ENCODE measurements at places on chromosomes 1 and 21.

GRCh38 chr1:26094677-26095383 is 16.8 kb upstream of the PDIK1L start:
- DNase-seq, result peak; percentile 32

DNA sequence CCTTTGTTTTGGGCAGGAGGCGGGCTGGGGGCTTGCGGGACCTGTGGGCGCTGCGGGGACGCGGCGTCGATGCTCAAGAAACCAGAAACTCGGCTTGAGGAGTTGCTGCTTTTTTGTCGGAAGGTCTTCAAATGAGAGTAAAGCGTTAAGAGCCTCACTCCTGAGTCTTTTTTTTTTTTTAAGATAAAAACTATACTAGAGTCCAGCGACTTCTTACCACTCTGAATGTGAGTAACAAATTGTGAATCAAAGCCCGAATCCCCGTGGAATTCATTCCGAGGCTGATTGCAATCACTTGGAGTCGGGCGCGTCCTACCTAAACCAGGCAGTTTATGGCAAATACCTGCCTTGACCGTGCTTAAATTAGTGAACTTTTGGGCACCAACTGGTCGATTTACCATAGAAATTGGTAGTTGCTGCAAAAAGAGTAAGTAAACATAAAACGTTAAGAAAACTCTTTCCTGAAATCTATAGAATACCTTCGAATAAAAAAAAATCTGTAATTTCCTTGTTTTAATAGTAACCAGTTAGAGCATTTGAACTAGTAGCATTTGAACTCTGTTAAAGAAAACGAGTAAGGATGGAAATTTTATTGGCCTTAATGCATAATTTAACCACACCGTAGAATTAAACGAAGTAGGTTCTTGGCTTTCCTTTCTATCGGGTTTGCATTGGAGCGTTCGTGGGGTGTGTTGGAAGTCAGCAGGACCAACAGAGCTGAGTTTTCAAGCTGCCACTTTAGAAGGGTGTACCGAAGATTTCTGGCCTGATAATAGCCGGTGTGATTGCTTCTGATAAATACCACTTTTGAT is 769 bp downstream of the GPSM2 start:
- peak; percentile 24 for DNase-seq

- no peak for DNase-seq
Observed at GRCh38 chr1:171780583-171781175, 781 bp upstream of the METTL13 start.

DNA sequence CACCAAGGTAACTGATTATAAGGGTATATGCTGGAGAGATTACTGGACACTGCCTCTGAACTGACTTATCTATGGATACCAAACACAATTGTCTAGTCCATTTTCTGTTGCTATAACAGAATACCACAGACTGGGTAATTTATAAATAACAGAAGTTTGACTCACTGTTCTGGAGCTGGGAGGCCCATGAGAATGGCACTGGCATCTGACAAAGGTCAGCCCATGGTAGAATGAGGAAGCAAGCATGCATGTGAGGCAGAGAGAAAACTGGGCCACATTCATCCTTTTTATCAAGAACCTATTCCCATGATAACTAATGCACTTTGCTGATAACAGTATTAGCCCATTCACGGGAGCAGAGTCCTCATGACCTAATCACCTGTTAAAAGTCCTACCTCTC is 37.4 kb downstream of the FCER1A start:
- peak; percentile 89 for DNase-seq

GRCh38 chr21:29704719-29705118 is 235.1 kb downstream of the GRIK1 start:
- no peak for DNase-seq

- no peak for DNase-seq
Observed at GRCh38 chr1:228794810-228795209, 59.5 kb downstream of the RHOU start.

- DNase-seq, result peak; percentile 96
Observed at GRCh38 chr1:7470904-7471638, 300.0 kb upstream of the VAMP3 start.

GRCh38 chr1:37914719-37915475 is 32.0 kb downstream of the INPP5B start:
- no peak for DNase-seq

DNA sequence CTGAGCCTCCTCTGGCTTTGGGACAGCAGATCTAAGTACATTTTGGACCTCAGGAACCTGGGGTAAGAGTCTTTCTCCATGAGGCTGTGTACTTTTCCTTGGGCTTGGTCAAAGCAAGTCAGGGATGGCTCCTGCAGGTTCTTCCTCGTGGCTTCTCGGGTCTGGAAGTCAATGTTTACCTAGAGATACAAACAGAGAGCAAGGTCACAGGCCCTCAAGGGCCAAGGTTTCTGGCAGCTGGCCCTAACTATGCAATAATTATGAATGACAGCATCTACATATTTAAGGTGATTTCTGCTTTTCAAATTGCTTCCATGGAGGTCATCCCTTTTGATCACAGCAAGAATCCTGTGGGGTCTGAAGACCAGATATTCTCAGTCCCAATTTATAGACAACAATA is 37.6 kb downstream of the RGS8 start:
- DNase-seq, result no peak

- DNase-seq, result no peak
Observed at GRCh38 chr21:43602266-43603232, 56.7 kb downstream of the HSF2BP start.

GRCh38 chr1:14003552-14003951 is 303.6 kb downstream of the PRDM2 start:
- no peak for DNase-seq

GRCh38 chr1:70856201-70856600 is 191.4 kb downstream of the PTGER3 start:
- no peak for DNase-seq

DNA sequence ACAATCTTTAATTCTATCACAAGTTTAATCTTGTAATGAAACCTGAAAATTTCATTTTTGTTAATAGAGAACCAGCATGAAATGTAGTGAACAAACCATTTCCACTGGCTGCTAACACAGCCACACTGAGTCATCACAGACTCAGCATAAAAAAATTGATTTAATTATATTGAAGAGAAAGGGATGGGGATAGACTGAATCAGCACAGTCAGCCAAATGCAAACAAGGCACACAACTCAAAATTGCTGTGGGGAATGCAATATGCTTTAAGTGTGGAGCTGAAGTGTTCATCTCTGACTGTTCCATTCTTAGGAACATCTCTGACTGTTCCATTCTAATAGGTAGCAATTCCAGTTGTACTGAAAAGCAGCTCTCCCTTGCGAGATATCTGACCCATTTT is 299.8 kb downstream of the MRPL39 start:
- no peak for DNase-seq

DNA sequence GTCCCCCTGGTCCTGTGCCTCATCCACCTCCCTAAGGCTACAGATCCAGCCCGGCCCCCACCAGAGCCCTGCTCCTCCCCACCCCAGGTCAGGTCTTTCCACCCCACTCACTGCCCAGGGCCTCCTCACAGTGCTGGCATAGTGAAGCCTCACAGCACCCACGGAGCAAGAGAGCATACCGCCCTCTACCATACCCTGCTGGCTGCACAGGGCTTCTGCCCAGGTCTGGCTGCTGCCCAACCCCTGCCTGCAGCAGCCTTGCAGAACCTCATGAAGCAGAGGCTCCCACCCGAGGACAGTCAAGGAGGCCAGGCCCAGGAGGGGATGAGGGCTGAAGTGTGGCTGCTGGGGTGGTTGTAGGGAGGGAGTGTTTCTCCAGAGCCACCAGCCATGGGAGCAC is 19.7 kb upstream of the ARF1 start:
- DNase-seq, result no peak

DNA sequence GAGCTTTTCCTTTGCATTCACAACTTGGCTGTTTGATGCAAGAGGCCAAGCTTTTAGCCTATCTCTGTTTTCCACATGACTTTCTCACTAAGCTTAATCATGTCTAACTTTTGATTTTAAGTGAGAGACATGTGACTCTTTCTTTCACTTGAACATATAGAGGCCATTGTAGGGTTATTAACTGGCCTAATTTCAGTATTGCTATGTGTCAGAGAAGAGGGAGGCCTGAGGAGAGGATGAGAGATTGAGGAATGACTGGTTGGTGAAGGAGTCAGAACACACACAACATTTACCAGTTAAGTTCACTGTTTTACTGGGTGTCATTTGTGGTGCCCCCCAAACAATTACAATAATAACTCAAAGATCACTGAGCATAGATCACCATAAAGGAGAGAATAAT is 193.5 kb downstream of the CYYR1 start:
- DNase-seq, result no peak

DNA sequence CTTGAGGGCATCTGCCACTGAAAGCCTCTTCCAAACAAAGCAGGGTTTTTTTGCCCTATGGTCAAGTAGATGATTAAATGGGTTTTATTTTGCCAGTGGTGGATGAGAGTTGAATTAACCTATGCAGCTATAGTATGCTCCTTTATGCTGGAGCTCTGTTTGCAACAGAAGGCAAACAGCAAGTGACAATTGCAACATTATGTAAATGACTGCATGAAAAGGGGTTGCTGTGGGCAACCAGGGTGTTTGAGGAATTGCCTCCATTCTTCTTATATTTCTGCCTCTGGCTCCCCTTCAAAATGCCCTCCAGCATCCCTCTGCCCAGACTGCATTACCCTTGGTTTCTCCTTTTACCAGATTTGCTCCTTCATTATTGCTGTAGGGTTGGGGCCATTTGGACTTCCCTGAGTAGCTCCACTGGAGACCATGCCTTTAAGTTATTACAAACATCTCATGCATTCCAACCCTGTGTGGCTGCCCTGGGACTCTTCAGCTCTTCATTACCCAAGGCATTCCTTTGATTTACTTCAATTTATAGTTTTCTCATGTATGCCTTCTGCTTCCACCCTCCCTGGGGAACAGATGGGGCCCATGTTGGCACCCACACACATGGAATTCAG is 398.4 kb downstream of the PRDM2 start:
- no peak for DNase-seq

GRCh38 chr1:228463009-228463558 is 24.1 kb upstream of the RNF187 start:
- DNase-seq, result no peak

DNA sequence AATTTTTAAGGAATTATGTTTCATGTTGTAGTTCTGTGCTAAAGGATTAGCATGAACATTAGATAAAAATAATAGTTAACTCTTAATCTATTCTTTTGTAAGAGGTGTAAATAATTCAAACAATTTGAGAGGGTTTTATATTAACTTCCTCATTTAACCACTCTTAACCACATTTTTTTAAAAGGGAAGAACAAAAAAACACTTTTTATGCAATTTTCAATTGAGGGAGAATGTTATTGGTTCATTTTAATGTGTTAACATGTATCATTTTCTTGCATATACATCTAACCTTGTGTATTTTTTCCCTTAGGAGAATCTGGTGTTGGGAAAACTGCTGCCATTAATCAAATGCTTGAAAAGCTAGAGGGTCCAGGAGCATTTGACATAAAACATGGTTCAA is 169.0 kb downstream of the LBR start:
- DNase-seq, result no peak

DNA sequence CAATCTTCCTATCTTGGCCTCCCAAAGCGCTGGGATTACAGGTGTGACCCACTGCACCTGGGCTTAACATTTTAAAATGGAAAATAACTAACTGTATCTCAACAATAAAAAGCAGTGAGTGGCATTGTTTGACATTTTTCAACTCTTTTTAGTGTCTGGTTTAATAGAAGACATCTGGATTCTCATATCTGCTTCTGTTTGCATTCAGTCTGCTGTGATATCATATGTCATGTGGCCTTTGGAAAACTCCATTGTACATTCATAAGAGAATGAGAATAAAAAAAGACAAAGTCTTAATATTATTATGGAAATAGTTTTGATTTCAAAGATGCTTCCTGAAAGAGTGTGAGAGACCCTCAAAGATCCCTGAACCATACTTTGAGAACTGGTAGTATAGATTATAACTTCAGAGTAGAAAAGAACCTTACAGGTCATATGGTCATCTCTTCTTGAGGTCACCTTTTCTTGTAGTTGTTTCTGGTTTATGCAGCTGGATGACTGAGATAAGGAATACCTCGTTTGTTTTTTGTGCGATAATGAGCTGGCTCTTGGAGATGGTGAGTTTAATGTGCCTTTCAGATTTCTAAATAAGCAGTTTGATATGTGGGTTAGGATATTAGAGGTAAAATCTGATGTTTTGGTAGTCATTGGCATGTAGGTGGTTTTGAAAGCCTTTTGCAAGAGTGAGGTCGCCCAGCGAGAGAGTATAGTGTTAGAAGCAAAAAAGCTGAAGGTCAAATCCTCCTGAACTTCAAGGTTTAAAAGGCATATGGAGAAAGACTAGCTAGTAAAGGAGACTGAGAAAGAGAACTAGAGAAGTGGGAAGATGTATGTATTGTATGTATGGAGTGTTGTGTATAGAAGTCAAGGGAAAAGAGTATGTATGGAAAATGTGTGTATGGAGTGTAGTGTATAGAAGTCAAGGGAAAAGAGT is 17.2 kb downstream of the CEP350 start:
- no peak for DNase-seq

All from amniotic epithelial cell (primary cell).